ENCODE measurements at places on chromosomes 3 and 15.

DNA sequence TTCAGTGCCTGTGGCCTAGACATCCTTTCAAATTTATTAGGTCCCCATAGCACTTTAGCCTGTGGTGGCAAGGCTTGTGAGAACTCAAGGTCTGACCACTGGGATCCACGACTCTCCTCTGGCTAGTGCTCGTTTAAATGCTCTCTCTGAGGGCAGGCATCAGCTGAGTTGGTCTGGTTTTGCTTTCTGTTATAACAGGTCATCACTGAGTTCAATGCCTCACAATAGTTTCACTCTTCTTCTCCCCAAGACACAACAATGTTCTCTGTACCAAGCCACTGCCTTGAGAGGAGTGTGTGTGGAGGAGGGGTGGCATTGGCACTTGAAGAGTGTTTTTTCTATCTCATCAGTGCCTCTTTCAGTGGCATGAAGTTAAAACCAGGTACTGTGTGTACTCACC lies 7.6 kb downstream of the OR5K4 start:
- no peak for DNase-seq

DNA sequence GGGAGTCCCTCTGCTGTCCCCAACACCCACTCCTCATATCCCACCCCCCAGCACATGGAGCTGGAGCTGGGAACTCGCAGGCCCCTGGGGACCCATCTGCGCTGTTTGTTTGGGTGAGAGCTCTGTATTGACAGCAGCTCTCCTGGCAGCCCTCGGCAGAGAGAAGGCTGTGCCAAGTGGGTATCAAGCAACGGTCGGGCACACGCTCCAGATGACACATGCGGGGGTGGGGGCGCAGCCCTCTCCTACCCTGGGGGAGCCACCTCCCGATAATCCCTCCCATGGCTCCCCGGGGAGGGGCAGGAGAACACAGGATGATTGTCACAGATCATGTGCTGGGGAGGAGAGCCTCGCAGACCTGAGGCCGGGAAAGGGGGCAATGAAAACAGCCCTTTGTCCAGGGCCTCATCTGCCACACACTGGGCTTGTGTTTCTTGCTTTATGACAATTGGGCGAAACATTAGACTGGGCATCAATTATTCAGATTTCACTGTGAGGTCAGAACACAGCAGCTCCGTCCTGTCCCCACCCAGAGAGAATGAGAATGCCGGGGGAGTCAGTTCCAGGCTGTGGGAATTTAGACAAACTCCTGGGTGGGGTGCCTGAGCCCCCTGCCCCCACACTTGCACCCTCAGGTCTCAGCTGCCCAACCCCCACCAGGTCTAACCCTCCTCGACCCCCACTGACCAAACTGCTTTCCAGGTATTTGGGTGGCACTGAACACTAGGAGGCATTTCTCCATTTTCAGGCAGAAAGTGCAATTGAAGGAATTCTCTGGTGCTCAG lies 46.4 kb upstream of the KLF13 start:
- DNase-seq: no peak

DNA sequence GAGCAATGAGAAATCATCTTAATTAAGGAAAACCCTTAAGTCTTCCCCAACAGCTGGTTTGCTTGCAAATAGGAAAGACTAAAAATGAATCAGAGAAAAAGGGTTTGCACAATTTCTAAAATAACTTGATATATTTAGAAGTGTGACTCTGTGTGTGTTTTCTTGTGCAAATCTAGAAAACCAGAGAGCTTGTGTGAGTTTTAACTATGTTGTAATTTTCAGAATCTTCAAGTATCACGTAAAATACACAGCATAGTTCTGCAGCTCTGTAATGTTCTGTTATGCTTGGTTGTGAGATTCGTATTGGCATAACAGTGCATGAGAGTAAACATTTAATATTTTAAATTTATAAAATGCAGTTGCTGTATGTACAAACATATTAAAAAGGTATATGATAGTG lies 74.7 kb upstream of the GAP43 start:
- no peak for DNase-seq

- DNase-seq: no peak
These were observed 279.0 kb downstream of the MFSD1 start for GRCh38 chr3:159080821-159081220.

- DNase-seq: no peak
These were observed 7.4 kb upstream of the SNX22 start for GRCh38 chr15:64144192-64144564.
